CD4-positive, alpha-beta T cell treated with Interleukin-21 for 1 hour (primary cell): ENCODE measurements at places on chromosomes 7 and 10.

GRCh38 chr7:101140339-101140699, 13.4 kb downstream of the SERPINE1 start:
- DNase-seq, result no peak

GRCh38 chr10:49678827-49679479, 498 bp upstream of the C10orf53 start:
- DNase-seq, result no peak

GRCh38 chr10:79166312-79166721, 97.6 kb downstream of the ZMIZ1 start:
- DNase-seq, result no peak

- DNase-seq, result no peak
These were observed 102.7 kb downstream of the GPR37 start for GRCh38 chr7:124662937-124663336.

DNA sequence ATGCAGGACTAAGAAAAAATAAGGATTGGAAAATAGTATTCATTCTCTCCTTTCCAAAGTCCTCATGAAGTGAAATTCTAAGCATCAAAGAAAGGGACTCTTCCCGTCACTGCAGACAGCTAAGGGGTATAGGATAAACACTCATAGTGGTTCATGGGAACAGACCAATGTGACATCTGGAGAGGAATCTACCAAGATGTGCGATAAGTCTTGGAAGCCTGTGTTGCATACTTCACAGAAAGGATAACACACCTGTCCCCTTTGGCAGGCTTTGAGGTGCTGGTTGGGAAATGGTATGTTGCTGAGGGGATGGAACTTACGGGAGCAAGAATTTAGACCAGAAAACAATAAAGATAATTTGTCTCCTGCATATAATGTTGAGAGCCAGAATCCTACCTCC, 248.1 kb downstream of the ARHGAP21 start:
- DNase-seq, result no peak

DNA sequence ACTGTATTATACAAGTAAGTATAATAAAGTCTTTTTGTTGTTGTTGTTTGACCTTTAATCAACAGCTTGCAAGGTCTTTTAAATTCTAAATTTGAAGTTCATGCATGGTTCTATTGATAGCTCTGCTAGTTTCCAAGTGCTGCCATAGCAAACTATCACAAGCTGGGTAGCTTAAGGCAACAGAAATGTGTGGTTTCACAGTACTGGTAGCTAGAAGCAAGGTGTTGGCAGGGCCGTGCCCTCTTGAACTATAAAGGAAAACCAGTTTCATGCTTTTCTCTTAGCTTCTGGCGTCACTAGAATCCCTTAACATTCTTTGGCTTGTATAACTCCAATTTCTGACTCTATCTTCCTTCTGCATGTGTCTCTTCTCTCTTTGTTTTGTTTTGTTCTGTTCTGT, 1021.9 kb upstream of the AUTS2 start:
- DNase-seq, result no peak

DNA sequence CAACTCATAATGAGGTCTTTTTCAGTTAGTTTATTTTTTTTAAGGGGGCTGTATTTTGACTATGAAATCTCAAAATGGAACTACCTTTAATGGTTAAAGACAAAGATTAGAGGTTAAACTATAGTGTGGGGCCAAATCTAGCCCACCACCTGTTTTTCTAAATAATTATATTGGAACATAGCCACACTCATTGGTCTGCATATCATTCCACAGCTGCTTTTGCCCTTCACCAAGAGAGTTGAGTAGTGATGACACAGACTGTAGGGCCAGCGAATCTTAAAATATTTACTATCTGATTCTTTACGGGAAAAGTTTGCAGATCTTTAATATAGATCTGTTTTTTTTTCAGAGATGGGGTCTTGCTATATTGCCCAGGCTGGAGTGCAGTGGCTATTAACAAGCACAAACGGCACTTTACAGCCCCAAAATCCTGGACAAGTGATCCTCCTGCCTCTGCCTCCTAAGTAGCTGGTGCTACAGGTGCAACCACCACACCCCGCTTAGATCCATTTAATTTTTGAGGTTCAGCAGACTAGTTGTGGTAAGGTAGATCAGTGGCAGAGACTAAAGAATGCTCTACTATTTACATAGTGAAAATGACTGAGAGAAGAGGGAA, 25.8 kb downstream of the EPC1 start:
- DNase-seq, result no peak

GRCh38 chr10:76029782-76030181, 598.4 kb downstream of the LRMDA start:
- no peak for DNase-seq

DNA sequence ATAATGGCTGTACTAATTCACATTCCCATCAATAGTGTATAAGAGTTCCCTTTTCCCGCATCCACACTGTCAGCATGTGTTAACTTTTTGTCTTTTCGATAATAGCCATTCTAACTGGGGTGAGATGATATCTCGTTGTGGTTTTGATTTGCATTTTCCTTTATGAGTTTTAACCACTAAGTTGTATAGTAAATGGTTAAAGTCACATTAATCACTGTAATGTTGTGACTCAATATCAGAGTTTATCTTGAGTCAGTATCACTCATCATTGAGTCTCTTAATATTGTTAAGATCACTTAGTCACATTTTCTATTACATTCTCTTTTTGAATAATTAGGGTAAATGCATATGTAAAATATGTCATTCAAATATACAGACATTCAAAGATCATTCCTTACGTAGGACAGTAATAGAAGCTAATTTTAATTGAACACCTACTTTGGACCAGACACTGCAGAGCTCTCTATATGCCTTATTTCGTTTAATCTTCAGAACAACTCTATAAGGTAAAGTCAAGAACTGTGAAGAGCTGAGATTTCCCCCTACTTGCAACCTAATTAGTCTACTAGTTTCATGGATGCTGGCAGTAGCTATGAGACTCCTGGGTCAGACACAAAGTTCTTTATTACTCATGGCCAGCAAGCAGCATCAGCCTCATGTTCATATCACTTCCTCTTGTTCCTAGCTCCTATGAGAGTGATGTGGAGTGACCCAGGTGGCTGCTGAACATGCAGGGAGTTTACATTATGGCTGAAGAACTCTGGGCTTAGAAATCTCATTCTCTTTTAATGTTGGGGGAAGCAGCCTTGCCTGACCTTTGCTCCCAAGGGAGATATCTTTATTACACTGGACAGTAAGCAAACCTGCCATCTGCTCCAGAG, 30.5 kb downstream of the CREB5 start:
- DNase-seq, result no peak

- no peak for DNase-seq
These were observed 104.2 kb downstream of the PTPN20 start for GRCh38 chr10:47015404-47015803.

DNA sequence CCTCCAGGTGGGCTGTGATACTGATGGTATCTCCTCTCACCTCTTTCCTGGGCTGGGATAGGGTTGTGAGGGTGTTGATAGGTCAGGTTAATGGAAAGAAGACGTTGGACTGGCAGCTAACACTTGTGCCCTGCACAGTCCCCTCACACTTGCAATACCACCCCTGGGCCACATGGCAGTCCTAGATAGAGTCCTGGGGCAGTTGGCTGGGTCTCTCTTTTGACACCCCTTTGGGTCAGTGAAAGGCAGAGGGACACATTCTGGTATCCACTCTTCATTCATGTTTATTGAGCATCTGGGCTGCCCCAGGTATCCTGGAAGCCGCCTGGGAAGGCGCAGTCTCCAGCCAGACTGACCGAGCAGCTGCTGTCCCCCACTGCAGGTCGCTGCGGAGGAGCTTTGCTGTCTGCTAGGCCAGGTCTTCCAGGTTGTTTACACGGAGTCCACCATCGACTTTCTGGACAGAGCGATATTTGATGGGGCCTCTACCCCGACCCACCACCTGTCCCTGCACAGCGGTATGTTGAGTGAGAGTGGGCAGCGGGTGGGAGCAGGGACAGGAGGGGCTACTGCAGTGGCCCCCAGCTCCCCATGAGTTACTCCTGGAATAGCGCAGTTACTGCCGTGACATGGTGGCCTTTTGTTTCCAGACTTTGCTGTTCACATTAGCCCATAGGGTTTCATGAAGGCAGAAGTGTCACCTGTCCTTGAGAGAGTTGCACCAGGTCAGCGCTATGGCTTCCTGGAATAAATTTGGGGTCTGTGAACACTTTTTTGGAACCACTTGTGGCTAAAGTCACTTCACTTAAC, 19.1 kb downstream of the NACAD start:
- DNase-seq, result no peak
